ENCODE measurements at places on chromosomes 3 and 15. TPM values are rescaled to one million over a fixed set of nuclear protein-coding genes. Genes with fewer than 3 reads are reported as not detected.

Gene ECE2
- not detected for total RNA-seq

Gene CCDC13
- 1.4 TPM for total RNA-seq

Gene ZMAT3
- 20.2 TPM for total RNA-seq

Gene RAD51
- total RNA-seq, result 4.0 TPM

Gene HIGD2B
- not detected for total RNA-seq

Gene SIDT1
- under 0.01 TPM for total RNA-seq

Gene ANKUB1
- total RNA-seq, result not detected

Gene GPR27
- total RNA-seq, result under 0.01 TPM

Gene ACOX2
- total RNA-seq, result 13.1 TPM

Gene P3H2
- 1.2 TPM for total RNA-seq

Gene MAN2A2
- total RNA-seq, result 11.3 TPM

Gene DLG1
- 41.6 TPM for total RNA-seq

Gene TRH
- total RNA-seq, result not detected

Gene CCDC9B
- total RNA-seq, result 2.9 TPM

Gene MGLL
- 33.1 TPM for total RNA-seq

Gene NPHP3
- 32.3 TPM for total RNA-seq

Gene LRRC34
- total RNA-seq, result 9.8 TPM

Gene LRRC2
- 1.1 TPM for total RNA-seq

Gene CPN2
- not detected for total RNA-seq

Data from subcutaneous preadipocyte (primary cell).